ENCODE measurements at places on chromosomes 6 and 20. TPM values are rescaled to one million over a fixed set of nuclear protein-coding genes. Genes with fewer than 3 reads are reported as not detected.

Gene ULBP2
- 17.6 TPM for total RNA-seq

Gene CCM2L
- not detected for total RNA-seq

Gene SPTLC3
- not detected for total RNA-seq

Gene DOK5
- 0.27 TPM for total RNA-seq

Gene XKR7
- total RNA-seq: not detected

Gene DEFB123
- total RNA-seq: not detected

Gene WTAP
- 64.8 TPM for total RNA-seq

Gene EMILIN3
- not detected for total RNA-seq

Gene SCUBE3
- 67.7 TPM for total RNA-seq

Gene SOX18
- 0.12 TPM for total RNA-seq

Gene IRAK1BP1
- 2.1 TPM for total RNA-seq

Gene LGSN
- not detected for total RNA-seq

Gene PRL
- total RNA-seq: not detected

Gene ACSS2
- 15.3 TPM for total RNA-seq

Gene MAP3K4
- total RNA-seq: 15.1 TPM

Gene EPB41L1
- total RNA-seq: 53.8 TPM

Gene HLA-DQB1
- not detected for total RNA-seq

Gene FUT9
- not detected for total RNA-seq

Gene CASP8AP2
- total RNA-seq: 10.5 TPM

Gene RIMS4
- total RNA-seq: not detected

Gene SNAI1
- 6.0 TPM for total RNA-seq

Gene HSPA1L
- total RNA-seq: 1.7 TPM

Gene HUS1B
- 0.24 TPM for total RNA-seq

Gene GCNT2
- total RNA-seq: 6.7 TPM

Gene PLA2G7
- total RNA-seq: not detected

Gene CALHM5
- total RNA-seq: 1.6 TPM

Gene ADTRP
- total RNA-seq: 0.35 TPM

Gene C20orf141
- not detected for total RNA-seq

Gene LTB
- not detected for total RNA-seq

Gene SNX21
- 25.3 TPM for total RNA-seq
